ENCODE measurements at places on chromosomes 12 and 14.

DNA sequence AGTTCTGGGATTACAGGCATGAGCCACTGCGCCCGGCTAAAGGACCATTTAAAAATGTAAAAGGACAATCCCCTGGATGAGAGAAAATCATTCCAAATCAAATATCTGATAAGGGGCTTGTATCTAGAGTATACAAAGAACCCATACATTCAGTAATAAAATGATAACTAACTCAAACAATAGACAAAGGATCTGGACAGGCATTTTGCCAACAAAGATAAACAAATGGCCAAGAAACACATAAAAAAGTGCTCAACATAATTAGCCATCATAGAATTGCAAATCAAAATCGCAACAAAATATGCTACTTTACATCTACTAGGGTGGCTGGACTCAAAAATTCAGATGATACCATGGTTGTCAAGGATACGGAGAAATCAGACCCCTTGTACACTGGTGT lies 8.5 kb upstream of the BICD1 start:
- DNase-seq = no peak

GRCh38 chr14:26382901-26383685 lies 214.7 kb downstream of the NOVA1 start:
- no peak for DNase-seq

DNA sequence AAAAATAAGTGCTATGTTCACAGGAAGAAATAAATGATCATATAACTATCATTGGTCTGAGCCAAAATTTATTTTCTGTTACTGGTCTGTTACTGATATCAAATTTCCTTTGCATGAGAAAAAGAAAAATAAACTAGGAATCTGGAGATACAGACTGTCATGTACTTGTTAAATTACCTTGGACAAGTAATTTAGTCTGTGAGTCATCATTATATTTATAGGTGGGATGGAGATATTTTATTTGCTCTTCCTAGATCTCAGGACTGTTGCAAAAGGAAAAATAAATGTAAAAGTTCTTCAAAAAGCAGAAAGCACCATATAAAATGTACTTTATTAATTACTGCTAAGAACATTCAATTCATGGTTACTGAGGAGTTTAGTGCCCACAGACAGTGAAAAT lies 174.4 kb downstream of the PTPRO start:
- no peak for DNase-seq

DNA sequence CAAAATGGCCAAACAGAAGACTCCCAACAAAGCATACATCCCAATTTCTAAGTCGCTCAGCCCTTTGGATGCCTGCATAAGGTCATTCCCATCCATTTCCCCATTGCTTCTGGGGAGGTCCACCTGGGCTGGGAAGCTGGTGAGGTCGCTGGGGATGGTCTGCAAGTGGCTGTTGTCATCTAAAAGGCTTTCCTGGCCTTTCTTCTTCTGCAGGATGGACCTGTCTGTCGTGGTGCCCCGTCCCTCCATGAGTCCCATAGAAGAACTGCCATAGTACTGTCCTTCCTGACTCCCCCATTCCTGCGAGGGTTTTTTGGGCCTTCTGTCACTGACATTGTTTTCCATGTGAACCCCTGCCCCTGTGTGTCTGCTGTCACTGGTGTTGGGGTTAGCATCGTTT lies 221.1 kb downstream of the GLT1D1 start:
- DNase-seq = no peak

DNA sequence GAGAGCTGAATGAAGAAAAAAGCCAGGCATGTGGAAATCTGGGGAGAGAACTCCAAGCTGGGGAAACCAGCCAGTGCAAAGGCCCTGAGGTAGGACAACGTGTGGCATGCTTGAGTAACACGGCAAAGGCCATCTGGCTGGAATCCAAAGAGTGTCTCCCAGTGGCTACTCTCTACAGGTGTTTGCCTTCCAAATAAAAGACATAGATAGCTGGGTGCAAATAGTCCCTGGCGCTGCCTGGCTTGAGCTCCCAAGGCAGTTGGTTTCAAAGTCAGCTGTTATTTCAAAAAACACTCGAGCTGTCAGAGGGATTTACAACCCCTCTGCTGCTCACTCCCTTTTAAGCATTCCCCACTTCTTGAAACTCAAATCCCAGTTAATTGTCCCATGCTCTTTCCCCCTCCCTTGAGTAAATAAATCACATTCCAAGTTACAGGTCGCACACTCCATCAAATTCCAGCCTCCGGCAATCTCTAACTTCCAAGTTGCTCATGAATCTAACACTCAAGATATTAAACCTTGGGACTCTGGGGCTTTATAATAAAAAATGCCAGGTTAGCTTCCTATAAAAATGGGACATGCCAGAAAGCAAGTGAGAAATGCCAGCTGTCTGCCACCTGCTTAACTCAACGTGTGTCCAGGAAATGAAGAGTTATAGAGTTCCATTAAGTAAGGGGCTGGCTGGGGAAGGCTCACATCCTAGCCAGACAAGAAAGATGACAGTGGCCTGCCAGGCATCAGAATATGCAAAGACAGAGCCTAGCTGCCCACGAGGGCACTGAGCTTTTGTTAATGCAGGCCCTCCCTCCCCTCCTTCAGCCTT lies 133.6 kb upstream of the NOS1 start:
- DNase-seq = no peak

DNA sequence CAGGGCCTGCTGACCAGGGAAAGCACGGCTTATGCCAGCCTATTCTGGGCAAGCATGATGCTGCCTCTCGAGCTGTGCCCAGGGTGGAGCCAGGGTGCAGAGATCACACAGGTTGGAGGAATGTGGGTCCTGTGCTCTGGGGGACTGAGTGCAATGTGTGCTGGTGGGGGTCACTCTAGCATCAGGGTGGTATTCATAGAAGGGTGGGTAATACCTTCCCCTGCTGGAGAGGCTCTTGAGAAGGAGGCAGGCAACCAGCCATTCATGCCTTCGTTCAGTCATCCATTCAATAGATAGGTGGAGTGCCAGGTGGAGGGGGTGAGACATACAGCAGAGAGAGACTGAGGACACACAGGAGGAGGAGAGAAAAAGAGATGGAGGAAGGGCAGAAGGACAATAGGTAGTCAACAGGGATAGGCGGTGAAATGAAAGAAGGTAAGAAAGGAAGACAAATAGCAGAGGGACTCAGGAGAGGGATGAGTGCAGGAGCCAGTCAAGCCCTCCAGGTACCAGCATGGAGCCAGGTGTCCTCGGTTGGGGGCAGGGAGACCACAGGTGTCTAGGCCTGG lies 5.2 kb upstream of the ZNF385A start:
- DNase-seq = no peak

GRCh38 chr12:126704609-126705008 lies 1562.4 kb upstream of the TMEM132C start:
- DNase-seq = no peak

- no peak for DNase-seq
Observed at GRCh38 chr14:81105378-81105777, 115.4 kb downstream of the GTF2A1 start.

- no peak for DNase-seq
Observed at GRCh38 chr12:106527356-106527755, 55.4 kb upstream of the RFX4 start.

- peak; percentile 62 for DNase-seq
Observed at GRCh38 chr12:54749191-54749818, 101.1 kb upstream of the DCD start.

- no peak for DNase-seq
Observed at GRCh38 chr12:86521870-86522269, 265.7 kb upstream of the MGAT4C start.

DNA sequence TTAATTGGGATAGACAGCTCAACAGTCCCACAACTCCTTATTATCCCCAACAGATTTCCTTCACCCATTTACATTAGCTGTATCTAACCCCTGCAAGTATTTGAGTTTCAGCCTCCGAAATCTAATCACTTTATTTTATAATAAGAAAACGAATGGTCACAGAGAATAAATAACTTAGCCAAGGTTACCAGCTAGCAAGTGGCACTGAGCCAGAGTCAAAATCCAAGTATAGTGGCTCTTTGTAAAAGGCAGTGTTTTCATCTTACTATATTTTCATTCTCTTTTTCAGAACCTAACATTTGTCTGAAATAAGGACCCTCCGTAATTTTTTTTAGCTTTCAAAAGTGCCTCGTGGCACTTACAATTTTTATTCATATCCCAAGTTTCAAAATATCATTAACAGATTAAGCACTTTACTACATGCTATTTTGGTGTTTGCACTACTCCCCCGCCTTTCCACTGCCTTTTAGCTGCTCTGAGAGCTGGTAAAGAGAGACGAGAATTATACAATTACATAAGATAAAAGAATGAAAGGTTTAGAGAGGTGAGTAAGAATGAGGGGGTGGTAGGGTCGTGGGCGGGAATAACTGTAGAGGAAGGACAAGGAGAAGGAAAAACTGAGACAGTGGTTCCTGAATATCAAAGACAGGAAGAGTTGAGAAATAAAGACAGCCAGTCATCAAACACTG lies 3.7 kb upstream of the USP15 start:
- DNase-seq = peak; percentile 37

DNA sequence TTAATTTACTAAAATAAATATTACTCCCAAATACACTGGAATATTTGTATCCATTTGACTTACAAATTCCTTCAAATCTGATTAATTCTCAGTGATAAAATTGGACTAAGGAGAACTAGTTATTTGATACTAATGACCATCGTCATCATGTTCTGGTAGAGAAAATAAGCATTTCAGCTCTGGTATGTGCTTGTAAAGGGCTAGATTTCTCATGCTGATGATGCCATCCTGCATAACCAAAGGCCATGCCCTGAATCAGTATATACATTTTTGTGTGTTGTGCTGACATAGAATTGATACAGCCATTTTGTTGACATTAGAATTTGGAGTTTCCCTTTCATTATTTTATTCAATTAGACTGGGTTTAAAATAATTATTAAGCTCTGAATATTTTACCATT lies 148.9 kb downstream of the PCNX1 start:
- DNase-seq = no peak

DNA sequence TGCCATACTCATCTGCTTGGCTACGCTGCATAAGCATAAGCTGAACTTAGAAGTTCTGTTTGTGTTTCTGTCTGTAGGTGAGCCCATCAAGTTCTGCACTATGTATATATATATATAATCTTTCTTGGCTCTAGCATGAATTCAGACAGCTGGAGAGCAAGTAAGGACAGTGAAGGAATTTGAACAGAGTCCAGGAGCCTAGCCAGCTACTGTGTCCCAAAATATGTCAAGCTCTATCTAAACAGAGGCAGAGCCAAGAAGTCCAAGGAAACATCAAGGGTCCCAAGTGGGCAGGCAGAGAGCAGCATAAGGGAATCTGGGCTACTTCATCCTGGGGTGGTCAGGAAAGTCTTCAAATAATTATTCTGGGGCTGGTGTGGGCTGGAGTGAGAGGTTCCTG lies 118.5 kb upstream of the NPAS3 start:
- no peak for DNase-seq

GRCh38 chr12:121334513-121335343 lies 17.5 kb downstream of the ANAPC5 start:
- DNase-seq = peak; percentile 97

DNA sequence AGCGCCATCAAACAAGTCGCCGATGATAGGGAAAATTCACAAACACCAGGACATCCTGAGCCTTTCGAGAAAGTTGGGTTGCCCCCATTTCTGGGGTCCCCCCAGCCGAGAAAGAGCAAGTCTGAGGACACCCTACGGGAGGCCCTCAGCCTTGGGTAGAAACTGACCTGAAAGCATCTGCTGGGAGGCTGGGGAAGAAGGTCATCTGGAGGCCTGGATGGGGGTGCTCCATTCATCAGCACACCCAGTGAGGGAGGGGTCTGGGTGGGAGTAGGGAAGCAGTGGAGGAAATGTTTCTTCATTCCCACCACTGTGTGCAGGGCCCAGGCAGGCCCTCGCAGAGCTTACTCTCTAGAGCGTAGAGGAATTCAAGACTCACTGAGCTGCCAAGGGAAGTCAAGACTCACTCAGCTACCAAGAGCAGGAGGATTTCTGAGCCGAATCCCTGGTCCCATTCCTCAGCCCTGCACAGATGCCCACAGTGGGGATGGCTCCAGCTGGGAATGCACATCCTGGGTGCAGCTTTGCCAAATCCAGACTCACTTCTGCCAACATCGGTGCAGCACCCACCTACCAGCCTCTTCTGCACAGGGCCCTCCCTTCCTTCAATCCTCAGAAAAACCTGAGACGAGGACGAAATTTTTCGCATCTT lies 38.1 kb downstream of the DIO3 start:
- no peak for DNase-seq

DNA sequence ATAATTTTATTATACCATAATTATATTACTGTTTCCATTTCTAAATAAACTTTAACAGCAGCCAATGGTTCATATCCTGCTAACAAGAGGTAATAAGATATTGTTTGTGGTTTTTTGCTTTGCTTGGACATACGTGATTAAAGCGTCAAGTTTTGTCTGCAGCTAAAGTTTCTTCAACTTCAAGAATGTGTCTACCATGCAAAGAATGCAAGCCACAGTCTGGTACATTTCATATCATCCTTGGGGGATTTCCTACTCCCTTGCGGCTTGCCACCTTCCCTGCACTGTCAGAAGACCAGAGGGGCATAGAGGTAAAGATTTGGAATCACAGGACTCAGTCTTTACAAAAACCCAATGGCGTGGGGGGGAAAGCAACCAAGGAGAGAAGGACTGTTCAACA lies 125.2 kb downstream of the MED13L start:
- no peak for DNase-seq

GRCh38 chr12:66035288-66035966 lies 95.1 kb downstream of the LLPH start:
- peak; percentile 34 for DNase-seq

All from Kasumi-1 (cell line).